ENCODE measurements at places on chromosomes 1 and 21. TPM values are rescaled to one million over a fixed set of nuclear protein-coding genes. Genes with fewer than 3 reads are reported as not detected.

Gene HTR6
- not detected for total RNA-seq

Gene RGS8
- total RNA-seq = not detected

Gene TTC24
- total RNA-seq = 4.6 TPM

Gene MORN1
- total RNA-seq = 8.1 TPM

Gene RHBDL2
- not detected for total RNA-seq

Gene F3
- total RNA-seq = not detected

DNA sequence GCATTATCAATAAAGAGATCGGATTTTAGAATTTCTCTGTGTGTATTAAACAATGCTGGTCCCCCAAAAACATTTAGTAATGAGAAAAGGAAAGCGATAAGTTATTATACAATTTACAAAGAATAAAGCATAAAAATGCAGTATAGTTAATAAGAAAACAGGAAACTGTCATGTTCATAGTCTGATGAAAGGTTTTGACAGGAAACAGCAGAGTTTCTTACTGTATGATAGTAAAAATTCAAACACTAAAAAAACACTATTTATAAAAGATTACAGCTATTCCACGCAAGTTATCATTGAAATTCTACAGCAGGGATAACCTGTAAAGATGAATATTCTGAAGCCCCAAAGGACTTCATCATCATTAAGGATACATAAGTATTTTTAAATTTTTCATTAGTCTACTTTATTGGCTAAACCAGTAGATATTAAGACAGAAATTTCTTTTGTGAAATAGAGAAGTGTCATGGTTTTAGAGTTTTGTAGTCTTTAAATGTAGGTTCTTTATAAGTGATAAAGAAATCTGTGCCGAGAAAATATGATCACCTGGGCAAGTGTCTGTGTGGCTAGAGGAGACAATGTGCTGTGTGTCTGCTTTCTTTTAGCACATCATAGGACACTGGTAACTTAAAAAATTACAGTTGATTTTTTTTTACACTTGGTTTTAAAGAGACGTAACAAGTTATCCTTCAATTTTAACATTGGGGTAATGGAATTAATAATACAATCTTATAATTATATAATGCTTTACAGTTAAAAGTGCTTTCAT lies 49.7 kb upstream of the GFI1 start:
- H3K4me1 ChIP-seq = peaks cover 81% of the 10 kb centered on the region
- no peak for DNase-seq
- H3K27ac ChIP-seq = peak overlapping the region; percentile 91
- H3K36me3 ChIP-seq = peaks cover 38% of the 10 kb centered on the region

GRCh38 chr1:31784356-31785019 lies 20.3 kb upstream of the ADGRB2 start:
- no peaks in the 10 kb centered on the region for H3K36me3 ChIP-seq
- H3K27me3 ChIP-seq = peaks cover 2% of the 10 kb centered on the region
- H3K4me3 ChIP-seq = no peak overlapping the region
- no peak for DNase-seq

DNA sequence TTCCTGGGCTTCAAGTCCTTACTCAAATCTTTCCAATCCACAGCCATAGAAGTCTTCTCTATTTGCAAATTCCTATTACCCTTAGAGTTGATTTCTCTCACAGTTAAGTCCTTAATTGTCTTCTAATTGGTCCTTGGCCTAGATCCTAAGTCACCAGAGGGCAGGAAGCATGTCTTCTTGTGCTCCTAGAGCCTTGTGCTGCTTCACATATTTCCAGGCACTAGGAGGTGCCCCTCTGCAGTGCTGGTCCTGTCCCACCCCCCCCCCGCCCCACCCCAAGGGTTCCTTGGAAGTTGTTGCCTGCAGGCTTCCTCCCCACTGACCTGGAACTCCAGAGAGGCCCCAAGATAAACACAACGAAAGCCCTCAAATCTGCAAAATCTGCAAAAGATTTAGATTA lies 28.1 kb upstream of the TARBP1 start:
- H3K4me1 ChIP-seq = peaks cover 7% of the 10 kb centered on the region
- no peak for DNase-seq
- no peak overlapping the region for H3K4me3 ChIP-seq
- peaks cover 6% of the 10 kb centered on the region for H3K36me3 ChIP-seq

DNA sequence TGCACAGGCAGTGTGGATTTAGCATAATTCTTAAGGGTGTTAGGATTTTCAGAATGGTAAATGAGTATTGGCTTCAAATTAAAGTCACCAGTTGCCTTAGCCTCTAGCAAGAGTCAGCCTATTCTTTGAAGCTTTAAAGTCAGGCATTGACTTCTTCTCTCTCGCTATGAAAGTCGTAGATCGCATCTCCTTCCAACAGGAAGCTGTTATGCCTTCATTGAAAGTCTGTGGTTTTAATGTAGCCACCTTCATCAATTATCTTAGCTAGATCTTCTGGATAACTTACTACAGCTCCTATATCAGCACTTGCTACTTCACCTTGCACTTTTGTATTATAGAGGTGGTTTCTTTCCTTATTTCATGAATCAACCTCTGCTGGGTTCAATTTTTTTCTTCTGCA lies 320.2 kb downstream of the PTPRC start:
- peak overlapping the region; percentile 19 for H3K4me3 ChIP-seq
- H3K27ac ChIP-seq = peak overlapping the region; percentile 71
- peaks cover 39% of the 10 kb centered on the region for H3K36me3 ChIP-seq
- peaks cover 34% of the 10 kb centered on the region for H3K4me1 ChIP-seq
- H3K27me3 ChIP-seq = no peaks in the 10 kb centered on the region
- peak; percentile 18 for DNase-seq

DNA sequence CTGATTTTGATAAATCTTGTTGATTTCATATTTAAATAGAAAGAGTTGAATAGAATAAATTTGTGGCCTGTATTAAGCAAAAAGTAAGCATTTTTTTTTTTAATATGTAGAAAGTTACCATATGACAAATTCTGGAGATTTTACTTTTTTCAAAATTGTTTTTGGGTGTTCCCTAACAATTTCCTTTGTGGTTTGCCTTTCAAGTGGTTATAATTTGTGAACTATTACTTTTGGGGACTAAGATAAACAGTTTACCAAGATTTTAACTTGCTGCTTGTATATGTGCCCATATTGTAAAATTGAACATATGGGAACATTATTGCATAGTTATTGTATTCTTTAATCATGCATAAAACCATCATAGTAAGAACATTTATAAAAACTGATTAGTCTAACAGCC lies 34.6 kb downstream of the SLC30A7 start:
- peaks cover 52% of the 10 kb centered on the region for H3K36me3 ChIP-seq
- peak overlapping the region; percentile 35 for H3K4me3 ChIP-seq
- no peaks in the 10 kb centered on the region for H3K27me3 ChIP-seq
- DNase-seq = no peak
- peaks cover 55% of the 10 kb centered on the region for H3K4me1 ChIP-seq

DNA sequence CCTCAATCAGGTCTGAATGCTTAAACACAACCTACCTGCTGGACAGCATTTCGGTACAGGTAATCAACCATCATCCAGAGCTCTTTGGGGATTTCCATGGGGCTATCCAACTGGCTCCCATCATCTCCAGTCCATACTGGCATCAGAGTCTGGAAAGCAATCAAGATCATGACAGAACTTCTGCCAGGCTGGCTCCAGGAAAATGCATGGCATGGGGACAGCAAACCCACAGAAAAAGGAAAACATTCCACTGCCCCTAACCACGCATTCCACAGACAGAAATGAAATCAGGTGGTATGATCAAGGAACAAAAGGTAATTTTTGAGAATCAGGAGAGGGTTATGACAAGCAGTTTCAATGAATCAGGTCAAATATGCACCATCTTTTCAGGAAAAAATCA lies 9.1 kb upstream of the MTF1 start:
- DNase-seq = no peak
- peaks cover 7% of the 10 kb centered on the region for H3K4me1 ChIP-seq
- peaks cover 32% of the 10 kb centered on the region for H3K36me3 ChIP-seq
- no peak overlapping the region for H3K27ac ChIP-seq
- H3K4me3 ChIP-seq = no peak overlapping the region

DNA sequence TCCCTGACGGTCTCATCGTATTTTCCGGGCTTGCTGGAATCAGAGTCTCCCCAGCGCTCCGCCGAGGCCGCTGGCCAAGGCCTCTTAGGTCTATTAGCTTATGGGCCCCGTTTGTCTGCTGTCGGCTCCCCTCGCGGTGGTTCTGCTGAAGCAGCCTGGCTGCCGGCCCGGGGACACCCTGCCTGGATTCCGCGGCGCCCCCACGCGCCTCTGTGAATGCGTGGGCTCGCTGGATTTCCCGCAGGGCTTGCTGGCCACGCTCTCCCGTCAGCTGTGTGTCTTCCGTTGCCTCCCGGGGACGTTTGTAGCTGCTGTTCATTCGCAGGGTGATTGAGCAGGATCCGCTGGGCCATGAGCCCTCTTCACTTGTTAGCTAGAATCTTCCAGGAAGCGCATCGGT lies 8.4 kb downstream of the LRRC3 start:
- no peaks in the 10 kb centered on the region for H3K36me3 ChIP-seq
- no peak overlapping the region for H3K4me3 ChIP-seq
- no peak overlapping the region for H3K27ac ChIP-seq
- H3K27me3 ChIP-seq = no peaks in the 10 kb centered on the region
- H3K4me1 ChIP-seq = no peaks in the 10 kb centered on the region

- no peak for DNase-seq
- H3K27me3 ChIP-seq = no peaks in the 10 kb centered on the region
- H3K4me3 ChIP-seq = no peak overlapping the region
- H3K27ac ChIP-seq = no peak overlapping the region
- no peaks in the 10 kb centered on the region for H3K36me3 ChIP-seq
Observed at GRCh38 chr1:219574484-219575087, 38.3 kb downstream of the ZC3H11B start.

DNA sequence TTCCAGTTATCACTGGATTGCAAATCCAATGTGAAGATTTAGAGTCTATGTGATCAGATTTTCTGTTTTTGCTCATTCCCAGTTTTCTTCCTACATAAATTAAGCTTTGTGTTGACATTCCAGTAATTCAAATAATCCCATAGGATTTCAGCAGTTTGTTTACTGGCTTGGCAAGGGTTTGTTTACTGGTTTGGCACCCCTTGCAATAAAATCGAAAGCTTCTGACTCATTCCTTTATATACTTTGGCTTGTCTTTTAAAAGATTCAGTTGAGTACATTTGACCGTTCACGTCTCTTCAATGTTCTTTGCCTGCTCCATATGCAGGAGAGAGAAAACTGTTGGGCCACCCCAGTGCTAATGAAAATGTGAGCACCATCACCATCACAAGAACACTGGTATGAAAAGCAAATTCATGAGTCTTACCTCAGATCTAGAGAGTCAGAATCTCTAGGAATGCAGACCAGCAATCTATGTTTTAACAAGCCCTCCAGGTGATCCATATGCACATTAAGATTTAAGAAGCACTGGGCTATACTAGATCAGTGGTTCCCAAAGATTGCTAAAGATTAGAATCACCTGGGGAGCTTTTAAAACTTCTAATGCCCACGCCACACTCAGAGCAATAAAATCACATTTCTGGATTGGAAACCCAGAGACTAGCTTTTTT lies 32.8 kb downstream of the ZC3H11B start:
- no peaks in the 10 kb centered on the region for H3K36me3 ChIP-seq
- H3K27me3 ChIP-seq = no peaks in the 10 kb centered on the region
- H3K4me1 ChIP-seq = no peaks in the 10 kb centered on the region
- no peak overlapping the region for H3K27ac ChIP-seq

DNA sequence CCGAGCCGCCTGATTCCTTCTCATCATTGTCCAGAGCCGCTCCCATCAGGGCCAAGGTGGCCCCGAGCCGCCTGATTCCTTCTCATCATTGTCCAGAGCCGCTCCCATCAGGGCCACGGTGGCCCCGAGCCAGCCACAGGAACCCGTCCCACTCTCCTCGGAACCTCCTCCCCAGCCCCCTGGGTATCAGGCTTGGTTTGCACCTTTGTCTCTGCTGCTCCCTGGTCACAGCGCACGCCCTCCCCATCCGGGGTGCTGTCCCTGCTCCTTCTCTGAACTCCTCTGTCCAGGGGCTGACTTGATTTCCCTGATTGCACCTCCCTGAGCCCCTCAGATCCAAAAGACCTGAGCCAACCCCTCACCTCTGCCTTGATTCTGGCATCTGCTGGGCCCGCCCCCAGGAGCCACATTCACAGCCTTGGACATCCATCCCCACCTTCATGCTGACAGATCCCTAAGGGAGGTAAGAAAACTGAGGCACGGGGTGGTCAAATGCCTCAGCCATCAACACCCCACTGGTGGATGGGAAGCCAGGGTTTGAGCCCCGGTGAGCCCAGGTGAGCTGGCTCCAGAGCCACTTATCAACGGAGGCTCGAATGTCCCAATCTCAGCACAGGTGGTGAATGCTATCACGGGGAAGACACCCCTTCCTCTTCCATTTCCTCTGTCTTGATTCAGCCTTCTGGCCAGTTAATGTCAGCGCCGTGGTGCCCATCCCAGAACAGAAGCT lies 25.6 kb upstream of the COL18A1 start:
- H3K4me1 ChIP-seq = no peaks in the 10 kb centered on the region
- DNase-seq = no peak
- H3K4me3 ChIP-seq = no peak overlapping the region
- H3K36me3 ChIP-seq = no peaks in the 10 kb centered on the region

DNA sequence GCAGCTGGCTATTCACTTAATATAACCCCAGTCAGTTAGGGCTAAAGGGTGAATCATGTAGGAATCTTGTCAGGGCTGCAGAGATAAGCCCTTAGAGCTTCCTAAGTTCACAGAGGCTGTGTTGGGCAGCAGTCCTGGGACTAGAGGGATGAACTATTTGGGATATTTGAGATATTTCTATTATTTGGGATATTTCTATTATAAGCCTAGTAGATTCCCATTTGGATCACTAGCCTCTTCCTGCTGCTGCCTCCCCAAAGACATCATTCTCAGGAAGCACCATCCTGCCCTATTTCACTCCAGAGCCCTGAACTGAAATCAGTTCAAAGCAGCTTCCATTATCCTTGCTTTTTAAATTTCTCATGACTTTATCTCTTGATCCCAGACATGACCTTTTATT lies 501.3 kb downstream of the NUF2 start:
- no peaks in the 10 kb centered on the region for H3K36me3 ChIP-seq
- H3K27ac ChIP-seq = no peak overlapping the region
- DNase-seq = no peak

GRCh38 chr1:184622136-184622823 lies 132.4 kb downstream of the EDEM3 start:
- H3K27me3 ChIP-seq = no peaks in the 10 kb centered on the region
- no peaks in the 10 kb centered on the region for H3K36me3 ChIP-seq
- DNase-seq = no peak
- H3K4me3 ChIP-seq = no peak overlapping the region
- no peaks in the 10 kb centered on the region for H3K4me1 ChIP-seq

GRCh38 chr1:87115317-87115890 lies 201.0 kb downstream of the HS2ST1 start:
- H3K27me3 ChIP-seq = no peaks in the 10 kb centered on the region
- H3K4me3 ChIP-seq = no peak overlapping the region
- no peak for DNase-seq
- no peak overlapping the region for H3K27ac ChIP-seq

All from activated CD4-positive, alpha-beta T cell treated with anti-CD3 and anti-CD28 coated beads, Interleukin-2, amount 10 ng/mL, durations not matched to agents 7 days and 5 days (primary cell).